Karpas-422 (cell line): ENCODE measurements at places on chromosomes 3 and 15.

- no peak for DNase-seq
Observed at GRCh38 chr3:48459773-48460516, 13.4 kb downstream of the ATRIP start.

DNA sequence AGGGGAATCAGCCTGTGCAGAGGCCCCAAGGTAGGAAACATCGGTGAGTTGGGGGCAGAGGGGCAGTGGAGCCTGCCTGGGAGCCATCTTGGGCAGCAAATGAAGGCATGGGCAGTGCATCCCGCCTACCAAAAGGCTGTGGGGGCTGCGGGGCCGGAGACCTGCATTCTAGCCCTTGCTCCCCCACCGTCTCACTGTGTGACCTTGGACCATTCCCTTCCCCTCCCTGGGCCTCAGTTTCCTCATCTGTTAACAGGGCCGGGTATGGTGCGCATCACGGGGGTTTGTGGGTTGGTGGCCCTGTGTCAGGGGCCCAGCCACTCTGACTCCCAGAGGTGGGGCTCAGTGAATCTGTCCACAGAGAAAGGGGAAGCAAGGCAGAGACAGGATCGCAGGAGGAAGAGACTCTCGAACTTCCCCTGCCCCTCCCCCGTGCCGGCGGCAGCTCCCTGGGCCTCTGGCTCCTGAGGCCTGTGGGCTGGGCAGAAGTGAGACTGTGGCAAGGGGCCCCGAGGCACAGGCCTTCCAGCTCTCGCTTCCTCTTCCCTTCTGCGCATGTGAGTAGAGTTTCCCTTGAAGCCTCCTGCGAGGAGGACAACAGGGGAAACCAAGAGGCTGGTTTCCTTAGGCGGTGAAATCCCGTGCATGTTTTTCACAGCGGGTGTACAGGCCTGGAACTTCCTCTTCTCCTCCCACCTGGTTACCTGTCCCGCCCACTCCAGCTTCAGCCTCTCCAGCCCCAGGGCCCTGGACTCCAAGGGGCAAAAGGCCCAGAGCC, 42.9 kb downstream of the IDH2 start:
- peak; percentile 97 for DNase-seq

- no peak for DNase-seq
Observed at GRCh38 chr15:60704717-60705116, 225.8 kb upstream of the ICE2 start.

- DNase-seq = no peak
Observed at GRCh38 chr3:53224536-53224935, 31.3 kb downstream of the TKT start.

- peak; percentile 59 for DNase-seq
Observed at GRCh38 chr15:37289109-37289765, 188.9 kb upstream of the MEIS2 start.

GRCh38 chr3:8607234-8608040, 37.2 kb downstream of the SSUH2 start:
- DNase-seq = no peak

DNA sequence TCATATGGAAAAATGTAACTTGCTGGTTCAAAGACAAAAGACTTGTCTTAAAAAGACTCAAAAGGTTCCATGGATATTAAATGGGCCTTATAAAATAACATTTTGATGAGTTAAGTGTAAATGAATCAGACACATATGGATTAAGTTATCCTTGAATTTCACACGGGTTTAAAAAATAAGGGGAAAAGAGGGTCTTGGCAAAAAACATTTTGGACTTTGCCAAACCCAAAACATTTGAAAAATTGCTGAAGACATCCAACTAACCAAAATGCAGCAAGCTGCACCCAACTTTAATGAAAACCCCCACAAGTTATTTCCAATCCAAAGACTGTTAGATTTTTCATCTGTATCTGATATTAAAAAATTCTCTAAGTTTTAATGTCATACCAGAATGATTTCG, 200.7 kb downstream of the MEIS2 start:
- DNase-seq = no peak

- DNase-seq = no peak
Observed at GRCh38 chr3:192026661-192027060, 565.7 kb downstream of the PYDC2 start.
